Articular chondrocyte of knee joint (primary cell): ENCODE measurements at places on chromosomes 7 and 10. TPM values are rescaled to one million over a fixed set of nuclear protein-coding genes. Genes with fewer than 3 reads are reported as not detected.

The NT5C2 gene
- total RNA-seq = 81.4 and 95.9 TPM in 2 replicates

The TEX36 gene
- total RNA-seq = not detected in 2 replicates

The HTR7 gene
- total RNA-seq = under 0.01 and 0.11 TPM in 2 replicates

The PPP1R17 gene
- not detected in 2 replicates for total RNA-seq

The MMD2 gene
- not detected in 2 replicates for total RNA-seq

The HABP2 gene
- not detected in 2 replicates for total RNA-seq

The CCDC126 gene
- total RNA-seq = 9.0 and 9.5 TPM in 2 replicates

The LIPN gene
- not detected in 2 replicates for total RNA-seq

The LAMB1 gene
- total RNA-seq = 162 and 222 TPM in 2 replicates

The FRAT1 gene
- total RNA-seq = 2.1 and 2.6 TPM in 2 replicates

The RNF133 gene
- 1.0 and 1.3 TPM in 2 replicates for total RNA-seq

The FLNC gene
- 18.4 and 30.6 TPM in 2 replicates for total RNA-seq
